ENCODE measurements at places on chromosomes 6 and 20.

- DNase-seq: no peak
These were observed 328.7 kb upstream of the NT5E start for GRCh38 chr6:85121158-85121557.

- no peak for DNase-seq
These were observed 9.2 kb upstream of the GHRH start for GRCh38 chr20:37270576-37271420.

GRCh38 chr20:51876313-51876940 lies 74.1 kb upstream of the SALL4 start:
- DNase-seq: no peak

- DNase-seq: no peak
These were observed 271.6 kb downstream of the DHX35 start for GRCh38 chr20:39233755-39234154.

GRCh38 chr20:64237316-64237715 lies 18.2 kb upstream of the PCMTD2 start:
- DNase-seq: no peak

DNA sequence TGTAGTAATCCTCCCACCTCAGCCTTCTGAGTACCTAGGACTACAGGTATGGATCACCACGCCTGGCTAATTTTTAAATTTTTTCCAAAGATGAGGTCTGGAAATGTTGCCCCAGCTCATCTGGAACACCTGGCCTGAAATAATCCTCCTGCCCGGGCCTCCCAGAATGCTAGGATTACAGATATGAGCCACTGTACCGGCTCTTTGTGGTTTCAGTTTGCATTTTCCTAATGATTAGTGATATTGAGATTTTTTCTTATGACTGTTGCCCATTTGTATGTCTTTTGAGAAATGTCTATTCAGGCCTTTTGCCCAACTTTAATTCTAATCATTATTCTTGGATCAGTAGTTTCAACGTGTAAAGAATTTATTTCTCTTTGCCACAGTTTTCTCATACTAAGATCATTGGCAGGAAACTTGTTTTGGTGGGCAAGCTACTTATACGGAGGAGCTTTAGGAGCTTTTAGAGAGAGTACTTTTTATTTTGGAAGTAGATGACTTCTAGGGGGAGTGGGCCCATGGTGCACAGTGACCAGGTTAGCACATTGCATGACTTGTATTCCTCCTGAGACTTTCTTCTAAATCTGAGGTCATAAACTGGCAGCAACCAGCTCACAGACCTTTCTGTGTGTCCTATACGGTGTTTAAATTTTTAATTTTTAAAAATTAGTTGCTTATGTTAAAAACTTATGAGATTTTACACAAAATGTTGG lies 62.3 kb downstream of the STK4 start:
- no peak for DNase-seq

DNA sequence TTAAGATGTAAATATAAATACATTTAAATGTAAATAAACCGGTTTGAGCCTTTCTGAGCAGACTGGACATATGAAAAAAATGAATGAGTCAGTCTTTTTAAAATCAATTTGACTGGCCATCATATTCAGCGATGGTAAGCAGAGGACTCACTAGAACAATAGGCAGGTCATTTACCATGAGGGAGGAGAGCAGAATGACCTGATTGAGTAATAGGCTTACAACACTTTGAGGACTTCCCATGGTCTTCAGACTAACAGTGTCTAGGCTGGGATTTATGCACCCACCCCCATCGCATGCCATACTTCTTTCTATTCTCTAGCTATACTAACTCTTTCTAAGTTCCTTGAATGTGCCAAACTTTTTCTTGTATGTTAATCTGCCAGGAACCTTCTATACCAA lies 241.9 kb upstream of the RAB32 start:
- DNase-seq: no peak
